SJCRH30 (cell line): ENCODE measurements at places on chromosomes 3 and 15.

DNA sequence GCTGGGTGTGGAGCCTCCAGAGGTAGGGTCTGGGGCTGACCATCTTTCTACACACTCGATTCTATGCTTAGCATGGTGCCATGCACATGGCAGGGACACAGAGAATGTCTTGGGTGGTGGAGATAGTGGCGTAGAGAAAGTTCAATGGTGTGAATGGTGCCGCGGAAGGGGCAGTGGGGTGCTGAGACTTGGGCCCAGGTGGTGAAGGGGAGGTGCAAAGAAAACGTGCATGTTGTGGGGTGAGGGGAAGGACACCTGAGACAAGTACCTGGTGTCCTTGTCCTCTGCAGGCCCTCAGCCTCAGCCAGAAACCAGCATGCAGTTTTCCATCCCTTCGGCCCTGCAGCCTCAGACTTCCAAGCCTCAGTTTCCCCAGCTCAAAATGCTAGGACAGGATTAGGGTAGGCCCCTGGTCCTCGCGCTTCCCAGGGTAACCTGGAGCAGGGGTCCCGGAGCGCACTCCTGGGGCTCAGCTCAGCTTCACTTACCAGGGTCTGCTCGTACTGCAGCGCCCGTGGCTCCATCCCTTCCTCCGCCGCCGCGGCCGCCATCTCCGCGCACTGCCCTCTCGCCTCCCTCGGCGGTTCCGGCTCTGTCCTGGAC, 375 bp downstream of the CLCN2 start:
- DNase-seq = no peak

- no peak for DNase-seq
Observed at GRCh38 chr3:126571078-126571477, 12.3 kb upstream of the C3orf22 start.

GRCh38 chr3:131324923-131325322, 56.7 kb upstream of the NUDT16 start:
- no peak for DNase-seq

DNA sequence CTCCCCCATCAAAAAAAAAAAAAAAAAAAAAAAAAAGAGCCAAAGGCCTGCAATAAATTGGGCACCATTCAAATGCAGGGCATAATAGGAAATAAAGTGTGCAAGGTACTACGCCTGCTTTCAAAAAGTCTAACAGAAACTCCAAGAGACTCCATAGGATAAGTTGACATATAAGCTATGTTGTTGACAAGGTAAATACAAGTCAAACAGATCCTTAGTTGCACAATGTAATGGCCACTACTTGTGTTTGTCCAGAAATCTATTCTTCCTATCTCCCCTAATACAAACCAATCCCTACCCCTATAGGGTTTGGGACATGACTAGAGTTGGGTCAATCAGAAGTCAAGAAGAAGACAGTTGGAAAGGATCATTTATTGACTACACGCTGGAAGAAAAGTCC, 16.0 kb downstream of the MAP4 start:
- no peak for DNase-seq

GRCh38 chr3:178393824-178394223, 142.4 kb upstream of the KCNMB2 start:
- DNase-seq = no peak

GRCh38 chr15:64501396-64501715, 41.0 kb downstream of the ZNF609 start:
- no peak for DNase-seq

DNA sequence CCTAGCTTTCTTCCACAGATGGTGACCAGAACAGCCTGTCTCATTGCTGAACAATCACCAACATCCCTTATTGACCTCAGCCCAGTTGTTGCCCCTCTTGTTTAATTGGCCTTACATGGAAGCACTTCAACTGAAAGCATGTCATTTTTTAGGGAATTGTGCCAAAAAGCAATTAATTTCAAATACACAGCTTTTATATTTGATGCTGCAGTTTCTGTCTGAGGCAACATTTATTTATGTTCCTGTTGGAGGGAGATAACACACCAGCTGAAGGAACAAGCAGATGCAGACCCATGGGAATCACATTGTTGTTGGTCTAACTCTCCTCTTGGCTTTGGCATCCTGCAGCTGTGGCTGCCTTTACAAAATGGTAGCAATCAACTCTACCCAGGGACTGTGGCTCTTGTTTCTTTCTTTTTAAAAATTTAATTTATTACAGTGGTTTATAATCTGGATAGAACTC, 498.1 kb upstream of the RGMA start:
- peak; percentile 74 for DNase-seq

DNA sequence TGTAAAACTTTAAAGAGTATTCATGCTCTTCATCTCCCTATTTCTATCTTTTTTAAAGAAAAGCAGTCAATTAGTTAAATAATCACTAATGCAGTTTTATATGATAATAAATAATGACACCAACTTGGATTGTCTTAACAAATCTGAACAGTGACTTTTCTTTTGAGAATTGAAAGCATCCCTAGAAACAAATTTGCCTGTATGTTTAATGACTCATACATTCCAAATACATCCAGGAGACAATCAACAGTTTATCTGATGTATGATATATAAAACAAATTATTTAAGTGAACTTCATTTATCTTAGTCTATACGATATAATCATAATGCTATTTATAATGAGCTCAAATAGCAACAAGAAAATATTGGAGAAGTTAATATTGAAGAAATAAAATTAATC, 78.0 kb downstream of the ALCAM start:
- no peak for DNase-seq

- peak; percentile 40 for DNase-seq
Observed at GRCh38 chr3:162302983-162303624, 806.5 kb downstream of the OTOL1 start.

GRCh38 chr3:120689395-120689794, 7.4 kb upstream of the HGD start:
- DNase-seq = no peak

GRCh38 chr3:54040476-54040875, 81.9 kb upstream of the CACNA2D3 start:
- DNase-seq = no peak

- no peak for DNase-seq
Observed at GRCh38 chr15:59522988-59523461, 85.0 kb downstream of the FAM81A start.

GRCh38 chr15:75042730-75043508, 19.5 kb downstream of the PPCDC start:
- peak; percentile 69 for DNase-seq

GRCh38 chr3:23952646-23953045, 7.6 kb downstream of the NR1D2 start:
- no peak for DNase-seq

DNA sequence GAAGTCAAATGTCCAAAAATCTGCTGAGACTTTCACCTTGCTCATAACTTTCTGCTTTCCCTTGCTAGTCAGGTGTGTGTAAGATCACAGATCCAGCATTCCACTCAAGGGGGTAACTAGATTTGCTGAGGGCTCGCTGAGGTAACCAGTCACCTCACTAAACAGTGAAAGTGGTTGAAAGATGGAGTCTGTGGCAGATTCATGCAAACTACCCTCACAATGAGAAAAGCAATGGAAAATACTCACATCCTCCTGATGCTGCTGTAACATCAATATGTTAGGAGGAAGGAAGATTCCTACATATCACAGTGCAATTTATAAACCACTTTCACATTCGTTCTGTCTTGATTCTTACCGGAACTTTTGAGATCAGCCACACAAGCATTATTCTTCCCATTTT, 174.3 kb upstream of the BCL6 start:
- DNase-seq = no peak

GRCh38 chr15:29687939-29688505, 134.2 kb downstream of the TJP1 start:
- DNase-seq = no peak

GRCh38 chr3:33047842-33048834, 48.8 kb downstream of the GLB1 start:
- no peak for DNase-seq

DNA sequence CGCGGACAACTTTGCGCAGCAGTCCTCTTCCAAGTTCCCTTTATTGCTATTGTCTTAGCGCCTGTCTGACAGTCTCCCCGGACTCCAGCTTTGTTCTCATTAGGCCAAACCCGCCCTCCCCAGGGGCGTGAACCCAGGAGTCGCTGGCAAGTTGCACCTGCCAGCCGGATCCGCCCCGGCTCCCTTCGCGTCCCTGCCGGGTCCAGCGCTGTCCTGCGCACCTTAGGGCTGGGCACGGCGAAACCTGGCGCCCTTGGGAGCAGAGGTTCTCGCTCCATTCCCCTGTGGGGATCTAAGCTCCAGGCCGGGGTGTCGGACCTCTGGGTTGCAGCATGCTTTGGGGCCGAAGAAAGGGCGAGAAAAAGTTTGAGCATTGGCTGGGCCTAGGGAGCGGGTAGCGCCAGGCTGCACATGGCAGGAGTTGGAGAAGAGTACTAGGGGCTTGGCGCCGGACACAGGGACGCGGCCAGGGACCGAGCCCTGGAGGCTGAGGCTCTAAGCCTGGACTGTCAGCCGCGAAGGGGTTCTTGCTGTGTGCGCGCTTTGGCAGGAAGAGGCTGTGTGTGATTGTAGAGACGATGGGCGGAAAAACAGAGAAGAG, 335.1 kb upstream of the THRB start:
- no peak for DNase-seq

DNA sequence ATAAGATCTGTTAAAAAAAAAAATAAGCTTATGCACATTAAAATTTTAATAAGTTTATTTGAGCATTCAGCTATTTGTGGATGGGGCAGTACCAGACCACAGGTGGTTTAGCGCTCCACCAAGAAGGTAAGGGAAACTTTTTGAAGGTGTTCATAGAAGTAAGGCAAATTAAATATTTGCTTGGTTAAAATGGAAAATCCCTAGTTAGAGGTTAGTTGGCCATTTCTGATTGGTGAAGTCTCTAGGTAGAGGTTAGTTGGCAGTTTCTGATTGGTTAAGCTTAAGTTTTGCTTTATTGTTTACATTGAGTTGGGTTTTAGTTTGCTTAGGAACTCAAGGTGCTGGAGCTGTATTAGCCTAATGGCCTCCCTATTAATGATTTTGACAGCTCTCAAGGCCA, 30.7 kb downstream of the SCN11A start:
- no peak for DNase-seq

- DNase-seq = peak; percentile 29
Observed at GRCh38 chr3:158105119-158105709, 1.0 kb downstream of the SHOX2 start.

DNA sequence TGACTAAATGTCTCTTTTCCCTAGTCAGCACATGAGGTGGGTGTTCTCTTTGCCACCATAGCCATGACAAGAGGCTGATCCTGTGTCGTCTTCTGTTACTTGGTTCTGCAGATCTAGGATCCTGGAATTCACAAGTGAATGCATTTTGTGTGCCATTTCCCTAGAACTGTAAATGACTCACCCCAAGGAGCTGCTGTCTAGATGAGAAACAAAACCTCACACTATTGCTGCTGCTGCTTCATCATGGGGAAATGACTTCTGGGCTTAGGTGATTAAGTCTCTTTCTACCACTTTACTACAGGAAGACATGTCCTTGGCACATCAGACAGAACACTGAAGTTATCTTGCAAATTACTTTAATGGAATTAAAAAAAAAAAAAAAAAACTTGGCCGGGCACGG, 54.9 kb downstream of the SLCO3A1 start:
- no peak for DNase-seq

GRCh38 chr3:139120086-139121056, 75.7 kb upstream of the PRR23C start:
- DNase-seq = peak; percentile 73

DNA sequence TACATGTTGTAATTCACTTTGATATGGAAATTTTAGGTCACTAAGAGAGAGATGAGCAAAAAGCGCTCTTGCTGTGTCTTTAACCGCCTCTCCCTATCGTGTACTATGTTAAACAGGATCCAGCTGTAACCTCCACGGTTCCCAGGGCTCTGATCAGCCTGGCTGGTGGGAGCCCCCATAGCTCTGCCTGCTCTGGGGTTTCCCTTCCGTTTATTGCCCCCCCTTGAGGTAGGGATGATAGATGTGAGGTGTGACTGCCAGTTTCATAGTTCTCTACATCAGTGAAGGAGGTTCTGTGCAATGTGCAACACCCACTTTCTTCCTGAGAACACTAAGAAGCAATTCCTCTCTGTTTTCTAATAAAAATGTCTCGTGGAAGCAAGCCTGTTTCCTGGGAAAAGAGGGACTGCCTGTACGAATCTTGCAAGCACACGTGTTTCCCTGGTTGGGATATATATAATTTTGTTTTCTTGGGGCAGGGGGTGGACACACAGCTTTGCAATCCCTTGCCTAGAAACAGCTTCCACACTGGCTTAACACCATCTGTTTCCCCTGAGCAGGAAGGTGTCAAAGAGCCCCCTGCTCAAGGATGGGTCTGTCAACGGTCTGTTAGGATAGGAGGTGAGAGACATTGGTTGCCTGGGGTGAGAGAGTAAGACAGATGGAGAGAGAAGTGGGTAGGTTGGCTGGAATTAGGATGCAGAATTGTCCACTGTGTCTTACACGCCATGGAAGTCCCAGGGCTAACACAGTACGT, 23.8 kb downstream of the CORO2B start:
- no peak for DNase-seq

DNA sequence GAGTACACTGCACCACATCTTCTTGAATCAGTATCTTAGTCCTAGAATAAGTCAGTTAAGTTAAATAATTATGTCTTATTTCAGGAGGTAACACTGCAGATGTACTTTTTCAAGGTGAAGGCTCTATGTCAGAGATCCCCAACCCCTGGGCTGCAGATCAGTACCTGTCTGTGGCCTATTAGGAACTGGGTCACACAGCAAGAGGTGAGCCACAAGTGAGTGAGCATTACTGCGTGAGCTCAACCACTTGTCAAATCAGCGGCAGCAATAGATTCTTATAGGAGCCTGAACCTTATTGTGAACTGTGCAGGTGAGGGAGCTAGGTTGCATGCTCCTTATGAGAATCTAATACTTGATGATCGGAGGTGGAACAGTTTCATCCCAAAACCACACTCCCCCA, 851.9 kb upstream of the ALCAM start:
- DNase-seq = no peak

- peak; percentile 77 for DNase-seq
Observed at GRCh38 chr15:71115567-71116351, 488 bp downstream of the THSD4 start.

GRCh38 chr3:86578071-86578470, 412.9 kb downstream of the VGLL3 start:
- DNase-seq = no peak

GRCh38 chr3:128573707-128574162, 76.9 kb downstream of the RPN1 start:
- no peak for DNase-seq

DNA sequence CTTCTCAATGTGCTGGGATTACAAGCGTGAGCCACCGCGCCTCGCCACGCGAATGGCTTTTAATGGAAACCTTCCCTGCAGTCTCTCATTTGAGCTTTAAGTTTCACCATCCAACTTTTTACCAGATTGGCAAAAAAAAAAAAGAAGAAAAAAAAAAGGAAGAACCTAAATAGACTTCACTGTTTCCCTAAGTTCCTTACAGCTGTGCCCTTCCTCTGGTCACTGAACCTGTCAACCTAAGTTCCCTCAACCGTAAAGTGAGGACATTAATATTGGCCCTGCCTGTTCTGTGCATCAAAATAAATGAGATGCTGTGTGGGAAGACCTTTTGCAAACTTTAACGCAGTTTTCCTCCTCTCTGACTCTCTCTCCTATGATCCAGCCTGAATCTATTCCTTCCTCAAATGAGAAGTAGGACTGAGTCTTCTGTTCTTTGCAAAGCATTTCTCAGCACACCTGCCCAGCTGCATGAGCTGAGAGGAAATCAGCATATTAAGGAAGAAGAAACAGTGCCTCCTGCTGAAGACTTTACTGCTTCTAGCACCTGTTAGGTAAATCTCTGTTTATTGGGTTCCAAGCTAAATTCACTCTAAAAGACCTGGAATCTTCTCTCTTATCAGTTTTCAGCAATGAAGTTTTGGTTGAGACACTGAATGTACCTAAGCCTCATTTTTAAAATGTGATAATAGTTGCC, 99.6 kb upstream of the ETV5 start:
- no peak for DNase-seq
